ENCODE measurements at places on chromosomes 5 and 9.
A peak's percentile ranks its signal among the peaks of the same experiment; 100 is the strongest.

DNA sequence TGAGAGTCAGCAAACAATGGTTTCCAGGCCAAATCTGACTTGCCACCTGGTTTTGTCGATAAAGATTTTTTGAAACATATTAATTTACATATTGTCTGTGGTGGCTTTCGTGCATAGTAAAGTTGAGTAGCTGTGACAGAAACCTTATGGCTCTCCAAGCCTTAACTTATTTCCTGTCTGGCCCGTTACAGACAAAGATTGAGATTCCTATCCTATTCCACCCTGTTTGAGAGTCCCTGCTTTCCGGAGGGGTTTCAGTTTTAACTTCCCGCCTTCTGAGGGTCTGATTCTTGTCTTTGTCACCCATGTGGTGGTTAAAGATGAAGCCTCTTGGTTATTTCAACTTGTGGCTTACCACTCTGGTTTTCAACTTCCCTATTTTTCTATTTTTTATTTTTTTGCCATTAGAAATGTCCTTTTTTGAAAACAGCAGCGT, 11.4 kb downstream of the OTULIN start:
- DNase-seq, result peak; percentile 66

DNA sequence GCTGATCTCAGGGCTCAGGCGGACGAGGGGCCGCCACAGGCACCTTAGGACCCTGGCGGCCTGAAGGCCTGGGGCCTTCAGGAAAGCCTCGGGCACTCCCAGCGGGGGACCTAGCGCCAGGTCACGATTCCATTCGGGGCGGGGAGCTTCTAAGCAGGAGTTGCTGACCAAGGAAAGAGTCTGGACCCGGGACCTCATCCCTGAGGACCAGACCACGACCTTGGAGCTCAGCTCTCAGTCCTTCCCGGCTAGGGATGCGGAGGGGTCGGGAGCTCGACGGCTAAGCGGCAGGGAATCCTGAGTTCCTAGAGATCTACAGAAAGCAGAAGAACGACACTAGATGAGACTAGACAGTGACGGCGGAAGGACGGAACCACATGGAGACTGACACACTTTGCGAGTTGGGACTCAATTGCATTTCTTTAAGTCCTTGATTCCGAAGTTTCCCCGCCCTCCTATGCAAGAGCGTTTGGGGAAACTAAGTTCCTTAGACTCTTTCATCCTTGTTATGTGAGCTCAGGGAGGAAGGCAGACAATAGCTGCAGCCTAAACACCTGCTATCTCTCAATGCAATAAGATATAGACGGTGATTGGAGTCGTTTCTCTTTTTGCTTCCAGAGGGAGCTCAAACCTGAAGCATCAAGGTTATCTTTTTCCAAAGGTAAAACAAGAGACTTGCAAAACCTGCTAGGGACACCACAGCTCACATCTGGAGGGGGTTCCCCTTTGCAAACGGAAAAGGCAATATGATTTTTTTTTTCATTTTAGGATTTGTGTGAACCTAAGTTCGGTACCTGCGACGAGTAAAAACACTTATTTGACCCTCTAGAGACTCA, 9.7 kb downstream of the NR2F1-AS1 start:
- DNase-seq, result no peak

DNA sequence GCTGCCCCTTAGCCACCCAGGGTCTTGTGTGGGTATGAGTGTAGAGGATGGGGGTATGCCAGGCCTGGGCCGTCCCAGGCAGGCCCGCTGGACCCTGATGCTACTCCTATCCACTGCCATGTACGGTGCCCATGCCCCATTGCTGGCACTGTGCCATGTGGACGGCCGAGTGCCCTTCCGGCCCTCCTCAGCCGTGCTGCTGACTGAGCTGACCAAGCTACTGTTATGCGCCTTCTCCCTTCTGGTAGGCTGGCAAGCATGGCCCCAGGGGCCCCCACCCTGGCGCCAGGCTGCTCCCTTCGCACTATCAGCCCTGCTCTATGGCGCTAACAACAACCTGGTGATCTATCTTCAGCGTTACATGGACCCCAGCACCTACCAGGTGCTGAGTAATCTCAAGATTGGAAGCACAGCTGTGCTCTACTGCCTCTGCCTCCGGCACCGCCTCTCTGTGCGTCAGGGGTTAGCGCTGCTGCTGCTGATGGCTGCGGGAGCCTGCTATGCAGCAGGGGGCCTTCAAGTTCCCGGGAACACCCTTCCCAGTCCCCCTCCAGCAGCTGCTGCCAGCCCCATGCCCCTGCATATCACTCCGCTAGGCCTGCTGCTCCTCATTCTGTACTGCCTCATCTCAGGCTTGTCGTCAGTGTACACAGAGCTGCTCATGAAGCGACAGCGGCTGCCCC, 2.6 kb downstream of the SLC35A4 start:
- no peak for DNase-seq

DNA sequence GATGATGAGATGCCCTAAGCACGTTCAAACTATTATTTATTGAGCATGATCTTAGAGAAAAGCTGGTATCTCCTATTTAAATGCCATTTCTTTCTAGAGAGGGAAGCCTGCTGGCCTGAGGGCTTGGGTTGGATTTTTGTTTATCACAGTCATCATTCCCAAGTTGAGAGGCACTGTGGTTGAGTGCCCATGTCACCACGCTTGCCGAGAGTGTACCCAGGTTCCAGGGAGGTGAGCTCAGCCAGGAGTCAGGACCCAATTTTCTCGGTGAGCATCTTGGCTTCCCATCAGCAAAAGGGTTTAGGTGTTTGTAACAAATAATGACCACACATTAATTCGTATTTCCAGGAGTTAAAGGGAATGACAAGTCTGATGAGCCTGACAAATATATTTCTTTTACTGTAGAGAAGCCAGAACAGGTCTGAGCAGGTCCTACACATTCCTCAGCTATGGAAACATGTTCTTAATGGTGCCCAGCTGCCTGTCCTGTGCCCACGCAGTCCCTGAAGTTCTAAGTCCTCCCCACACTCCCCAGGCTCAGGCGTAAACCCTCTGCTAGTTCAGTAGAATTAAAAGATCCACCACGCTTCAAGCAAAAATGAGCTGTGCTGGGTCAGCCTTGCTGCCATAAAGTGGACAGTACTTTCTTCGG, 258.9 kb upstream of the IRX2 start:
- no peak for DNase-seq

GRCh38 chr9:33129886-33130881, 37.0 kb downstream of the B4GALT1 start:
- DNase-seq, result peak; percentile 47

GRCh38 chr9:111582888-111583287, 16.6 kb downstream of the PTGR1 start:
- no peak for DNase-seq

- DNase-seq, result no peak
Measured at GRCh38 chr5:26948921-26949320, 89.5 kb downstream of the CDH9 start.

DNA sequence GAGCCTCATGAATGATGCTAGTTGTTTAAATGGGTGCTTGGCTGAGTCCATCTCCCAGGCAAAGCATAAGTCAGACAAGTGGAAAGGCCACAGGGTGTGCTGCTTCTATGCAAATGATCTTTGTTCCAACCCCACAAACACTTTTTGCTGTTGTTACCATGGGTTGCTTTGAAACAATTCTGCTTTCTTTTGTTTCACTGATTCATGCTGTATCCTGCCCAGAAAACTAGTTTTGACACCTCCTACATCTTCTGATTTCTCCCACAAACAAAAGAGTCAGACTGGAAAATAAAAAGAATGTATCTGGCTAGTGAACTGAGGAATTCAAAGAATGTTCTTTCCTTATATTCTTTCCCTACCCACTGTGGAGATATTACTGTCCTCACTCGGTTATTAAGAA, 298.6 kb downstream of the DIRAS2 start:
- no peak for DNase-seq

GRCh38 chr5:67799732-67800234, 415.8 kb upstream of the PIK3R1 start:
- no peak for DNase-seq

Measured in NAMALWA (cell line).